ENCODE measurements at places on chromosomes 1 and 21. TPM values are rescaled to one million over a fixed set of nuclear protein-coding genes. Genes with fewer than 3 reads are reported as not detected.

Gene C1QC
- total RNA-seq = not detected

Gene FCRL4
- total RNA-seq = not detected

Gene RORC
- total RNA-seq = not detected

Gene CCDC181
- total RNA-seq = 0.24 TPM

Gene DDAH1
- total RNA-seq = 6.9 TPM

Gene TEKT2
- total RNA-seq = not detected

Gene OLFML2B
- 0.35 TPM for total RNA-seq

Gene FCRLB
- total RNA-seq = 1.7 TPM

Gene OTUD7B
- total RNA-seq = 11.9 TPM

Gene DCST2
- not detected for total RNA-seq

Gene ALX3
- not detected for total RNA-seq

Gene OR6K3
- not detected for total RNA-seq

Gene ARHGEF10L
- 4.9 TPM for total RNA-seq

Gene AMY1B
- not detected for total RNA-seq

Gene CRNN
- total RNA-seq = not detected

Gene C1QB
- total RNA-seq = not detected

Gene PRRX1
- total RNA-seq = not detected

Gene KRTAP10-4
- not detected for total RNA-seq

Gene NT5C1A
- not detected for total RNA-seq

Gene VHLL
- not detected for total RNA-seq

Gene OR2L2
- not detected for total RNA-seq

Gene MTARC2
- total RNA-seq = 11.5 TPM

Gene B3GALT5
- total RNA-seq = 0.24 TPM

Gene KRTAP7-1
- total RNA-seq = not detected

Gene ASB17
- not detected for total RNA-seq

Gene FAM177B
- total RNA-seq = not detected

Gene RGSL1
- not detected for total RNA-seq

Gene DHDDS
- total RNA-seq = 22.1 TPM

Gene PLA2G2C
- not detected for total RNA-seq

Gene TCHH
- 0.19 TPM for total RNA-seq

Gene ZZZ3
- 19.3 TPM for total RNA-seq

Gene CHI3L1
- total RNA-seq = not detected

Gene RHD
- total RNA-seq = not detected

Gene ADAM30
- not detected for total RNA-seq

Gene S100A6
- 3,479 TPM for total RNA-seq

Gene TNFRSF8
- total RNA-seq = 0.09 TPM

Gene CD1B
- not detected for total RNA-seq

Gene PITHD1
- total RNA-seq = 29.5 TPM

Measured in A549 treated with CpdA at 1 μM for 4 hours (cell line).